ENCODE measurements at places on chromosomes 6 and 20.

- no peak for DNase-seq
Observed at GRCh38 chr20:51444467-51444866, 98.1 kb downstream of the NFATC2 start.

DNA sequence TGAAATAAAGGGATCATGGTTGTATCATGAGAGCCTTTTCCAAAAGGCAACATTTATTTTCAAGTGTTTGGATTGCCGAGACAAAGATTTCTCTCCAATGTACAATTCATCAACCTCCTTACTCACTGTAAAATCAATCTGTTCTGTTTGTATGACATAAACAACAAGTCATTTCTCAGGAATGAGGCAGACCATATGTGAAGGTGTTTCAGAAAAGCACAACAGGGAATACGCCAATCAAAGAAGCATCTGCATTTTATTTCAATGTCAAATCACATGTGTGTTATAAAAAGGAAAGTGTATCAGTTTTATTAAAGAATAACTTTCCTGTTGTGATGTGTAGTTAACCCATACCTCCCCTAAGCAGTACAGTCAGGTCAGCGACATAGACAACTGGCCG lies 653.7 kb downstream of the TFAP2A start:
- no peak for DNase-seq

DNA sequence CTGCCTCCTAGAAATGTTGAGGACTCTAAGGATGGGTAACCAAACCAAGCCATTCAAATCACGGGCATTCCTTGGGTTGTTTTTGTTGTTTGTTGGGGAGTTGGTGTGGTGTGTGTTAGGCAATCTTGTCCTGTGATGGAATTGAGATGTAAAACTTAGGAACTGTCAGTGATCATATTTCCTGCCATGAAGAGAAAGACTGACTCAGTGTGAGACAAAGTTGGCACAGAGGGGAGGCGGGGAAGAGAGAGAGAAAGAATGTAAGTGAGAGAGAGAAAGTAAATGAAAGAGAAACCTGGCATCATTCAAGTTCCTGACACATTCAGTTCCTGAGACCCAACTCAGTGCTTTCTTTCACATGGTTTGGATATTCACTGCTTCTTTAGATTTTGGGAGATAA lies 21.6 kb upstream of the FBXO30 start:
- peak; percentile 84 for DNase-seq

DNA sequence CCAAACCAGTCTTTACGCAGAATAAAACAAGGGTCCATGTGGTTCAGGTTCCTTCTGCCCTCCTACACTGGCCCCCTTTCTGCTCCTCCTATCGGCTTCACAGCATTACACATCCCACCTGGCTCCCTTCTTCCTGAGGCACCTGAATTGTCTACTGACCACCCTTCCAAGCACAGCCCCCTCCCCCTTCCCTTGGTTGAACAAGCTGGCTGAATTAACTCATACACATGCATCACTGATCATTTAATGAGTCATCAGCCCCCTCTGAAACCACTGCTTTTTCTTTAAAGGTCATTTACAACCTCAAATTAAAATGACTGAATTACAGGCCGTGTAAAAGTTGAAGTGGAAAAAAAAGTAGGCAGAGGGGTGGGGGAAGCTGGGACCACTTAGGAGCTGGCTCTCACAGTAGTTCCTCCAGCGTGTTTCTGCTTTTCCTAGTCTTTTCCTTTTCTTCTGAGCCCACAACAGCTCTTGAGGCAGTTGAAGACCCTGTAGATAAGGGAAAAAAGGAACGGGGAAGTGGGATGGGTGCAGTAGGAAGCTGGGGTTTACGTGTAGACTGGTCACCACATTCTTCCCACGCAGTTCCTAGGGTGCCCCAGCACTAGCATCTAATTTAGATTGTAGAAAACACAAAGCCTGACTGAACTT lies 67.6 kb downstream of the FYN start:
- DNase-seq, result peak; percentile 83

DNA sequence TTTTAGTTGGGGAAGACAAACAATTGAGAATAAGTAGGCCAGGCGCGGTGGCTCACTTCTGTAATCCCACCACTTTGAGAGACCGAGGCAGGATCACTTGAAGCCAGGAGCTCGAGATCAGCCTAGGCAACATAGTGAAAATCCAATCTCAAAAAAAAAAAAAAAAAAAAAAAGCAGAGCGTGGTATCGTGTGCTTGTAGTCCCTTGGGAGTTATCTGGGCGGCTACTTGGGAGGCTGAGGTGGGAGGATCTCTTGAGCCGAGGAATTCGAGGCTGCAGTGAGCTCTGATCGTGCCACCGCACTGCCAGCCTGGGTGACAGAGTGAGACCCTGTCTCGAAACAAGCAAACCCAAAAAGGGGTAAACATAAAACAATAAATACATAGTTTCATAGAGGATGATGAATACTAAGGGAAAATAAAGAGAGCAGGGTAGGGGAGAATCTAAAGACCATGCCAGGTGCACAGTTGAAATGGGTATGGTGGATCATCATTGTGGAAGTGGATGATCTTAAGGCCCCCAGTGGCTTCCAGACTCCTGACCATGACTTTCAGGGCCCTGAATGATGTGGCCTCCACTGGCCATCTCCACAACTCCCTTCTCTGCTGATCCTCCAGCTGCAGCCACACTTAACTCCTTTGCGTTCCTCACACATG lies 947 bp downstream of the POFUT1 start:
- DNase-seq, result no peak
